ENCODE measurements at places on chromosomes 4 and X.

DNA sequence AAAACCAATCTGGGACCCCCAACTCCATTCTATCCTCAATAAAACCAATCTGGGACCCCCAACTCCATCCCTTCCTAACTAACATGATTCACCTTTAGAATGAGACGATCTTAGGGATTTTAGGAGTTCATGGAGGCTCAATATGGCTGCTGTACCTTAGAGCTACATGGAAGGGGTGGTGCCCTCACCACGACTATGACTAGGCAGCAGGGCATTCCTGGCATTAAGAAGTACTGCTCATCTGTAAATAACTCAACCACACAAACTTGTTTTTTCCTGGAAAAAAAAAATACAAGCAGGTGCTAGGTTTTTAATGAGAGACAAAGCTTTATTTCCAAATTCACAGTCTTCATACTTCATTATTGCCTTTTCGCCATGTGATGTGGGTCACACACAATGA, 346.5 kb upstream of the FAT1 start:
- DNase-seq = no peak

- DNase-seq = no peak
These were observed 82.4 kb downstream of the CNGA2 start for GRCh38 chrX:151816934-151817333.

DNA sequence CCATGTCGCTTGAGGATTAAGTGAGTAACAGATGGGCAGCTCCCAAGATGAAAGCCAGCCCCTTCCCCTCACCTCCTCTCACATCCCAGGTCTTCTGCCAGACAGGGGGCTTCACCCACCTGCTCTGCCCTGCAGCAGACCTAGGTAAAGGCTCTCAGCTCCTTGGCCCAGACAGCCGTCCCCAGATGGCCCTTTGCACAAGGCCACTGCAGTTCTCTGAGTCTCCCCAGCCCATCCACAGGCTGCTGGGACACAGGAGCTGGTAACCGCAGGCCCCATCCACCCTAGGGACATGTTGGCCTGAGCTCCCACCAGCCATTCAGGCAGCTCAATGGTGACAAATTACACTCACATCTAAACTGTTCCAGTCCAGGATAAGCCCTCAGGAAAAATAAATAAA, 15.3 kb downstream of the C4orf50 start:
- no peak for DNase-seq

- DNase-seq = no peak
These were observed 283.8 kb downstream of the CRLF2 start for GRCh38 chrX:928606-929005.

DNA sequence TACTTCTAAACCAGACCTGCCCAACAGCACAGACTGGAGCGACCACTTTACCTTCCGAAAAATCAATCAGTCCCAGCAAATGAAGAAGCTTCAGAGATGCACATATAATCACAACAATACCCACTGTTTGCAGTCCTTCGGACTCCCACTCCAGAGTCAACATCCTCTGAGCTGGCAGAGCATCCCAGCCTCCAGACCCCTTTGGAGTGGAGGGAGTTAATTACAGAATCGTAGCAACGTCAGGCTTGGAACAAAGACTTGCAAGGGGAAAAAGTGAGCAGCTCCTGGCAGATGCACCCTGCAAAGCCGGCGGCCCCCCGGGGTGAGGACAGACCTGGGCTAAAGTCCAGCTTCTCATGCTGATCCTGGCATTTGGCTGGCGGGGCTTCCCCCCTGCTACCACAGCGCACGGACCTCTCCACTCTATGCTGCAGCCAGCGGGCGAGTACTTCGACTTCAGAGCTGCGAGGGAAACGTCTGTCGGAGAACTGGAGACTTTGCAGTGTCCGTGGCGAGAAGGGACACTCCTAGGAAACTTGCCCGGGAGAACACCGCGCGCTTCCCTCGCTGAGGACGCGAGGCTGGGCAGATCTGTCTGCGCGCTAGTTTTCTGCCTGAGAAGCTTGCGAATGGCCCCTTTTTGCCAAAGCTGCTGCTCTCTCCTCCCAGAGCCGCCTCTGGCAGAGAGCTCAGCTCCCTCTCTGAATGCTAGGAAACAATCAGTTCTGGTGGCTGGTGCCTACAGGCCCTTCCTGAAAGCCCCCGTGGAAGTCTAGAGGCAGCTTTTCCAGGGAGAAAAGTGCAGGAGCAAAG, 283.7 kb downstream of the PACRGL start:
- DNase-seq = peak; percentile 19

GRCh38 chr4:177761692-177762091, 319.5 kb upstream of the AGA start:
- DNase-seq = no peak

- DNase-seq = no peak
These were observed 34.6 kb downstream of the BRCC3 start for GRCh38 chrX:155105919-155106318.

DNA sequence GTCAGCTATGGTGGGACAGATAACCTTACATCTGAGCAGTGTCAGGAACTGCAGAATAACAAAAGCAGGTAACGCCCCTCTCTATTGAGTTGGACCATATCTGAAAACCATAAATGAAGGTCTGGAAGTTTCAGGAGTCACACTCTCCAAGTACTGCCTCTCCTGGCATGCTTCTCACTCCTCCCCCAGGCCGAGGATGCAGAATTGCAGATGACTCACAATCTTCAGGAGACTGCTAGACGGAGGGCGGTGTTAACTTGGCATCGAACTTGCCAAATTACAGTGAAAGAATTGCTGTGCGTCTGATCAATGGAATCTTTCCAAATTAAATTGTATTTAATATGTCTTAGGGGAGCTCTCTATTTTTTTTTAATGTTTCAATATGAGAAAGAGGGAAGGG, 67.1 kb upstream of the TRIM2 start:
- DNase-seq = no peak

GRCh38 chrX:47093860-47094259, 15.6 kb downstream of the RGN start:
- no peak for DNase-seq

GRCh38 chr4:119240568-119240967, 28.1 kb downstream of the USP53 start:
- no peak for DNase-seq

GRCh38 chr4:74016068-74016467, 17.6 kb upstream of the CXCL5 start:
- no peak for DNase-seq

GRCh38 chr4:1012034-1012739, 761 bp downstream of the FGFRL1 start:
- no peak for DNase-seq

- no peak for DNase-seq
These were observed 28.6 kb upstream of the TAF9B start for GRCh38 chrX:78168065-78168464.

GRCh38 chr4:176611951-176612350, 180.8 kb downstream of the VEGFC start:
- no peak for DNase-seq

DNA sequence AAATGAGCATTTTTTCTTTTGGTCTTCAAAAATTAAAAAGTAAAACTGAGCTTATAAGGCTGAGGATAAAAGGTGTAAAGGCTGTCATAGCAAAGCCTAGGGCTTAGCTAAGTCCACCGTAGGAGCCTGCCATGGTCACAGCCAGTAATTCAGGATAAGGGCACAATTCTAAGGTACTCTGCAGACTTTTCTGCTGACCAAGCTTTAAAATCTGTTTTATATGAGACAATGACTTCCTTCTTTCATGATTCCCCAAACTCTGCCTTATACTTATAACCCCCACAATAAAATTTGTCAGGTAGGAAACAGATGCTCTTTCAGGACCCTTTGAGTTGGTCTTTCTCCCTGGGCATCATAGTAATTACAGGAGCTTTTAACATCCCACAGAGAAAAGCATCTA, 138.5 kb downstream of the COL4A6 start:
- DNase-seq = no peak

DNA sequence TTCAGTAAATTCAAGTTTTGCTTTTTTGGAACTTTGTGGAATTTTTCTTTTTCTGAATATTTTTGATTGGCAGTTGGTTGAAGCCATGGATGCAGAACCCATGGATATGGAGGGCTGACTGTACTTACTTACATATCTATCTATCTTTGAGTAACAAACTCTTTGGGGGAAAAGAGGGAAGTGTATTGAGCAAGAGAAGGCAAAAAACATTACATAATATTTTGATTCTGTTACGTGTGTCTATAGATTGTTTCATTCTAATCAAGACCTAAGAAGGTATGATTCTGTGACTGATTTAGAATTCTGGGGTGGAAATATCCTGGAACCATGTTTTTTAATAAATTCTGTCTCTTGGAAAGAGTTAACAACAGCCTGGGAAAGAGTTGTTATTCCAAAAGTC, 31.5 kb downstream of the GRSF1 start:
- no peak for DNase-seq

DNA sequence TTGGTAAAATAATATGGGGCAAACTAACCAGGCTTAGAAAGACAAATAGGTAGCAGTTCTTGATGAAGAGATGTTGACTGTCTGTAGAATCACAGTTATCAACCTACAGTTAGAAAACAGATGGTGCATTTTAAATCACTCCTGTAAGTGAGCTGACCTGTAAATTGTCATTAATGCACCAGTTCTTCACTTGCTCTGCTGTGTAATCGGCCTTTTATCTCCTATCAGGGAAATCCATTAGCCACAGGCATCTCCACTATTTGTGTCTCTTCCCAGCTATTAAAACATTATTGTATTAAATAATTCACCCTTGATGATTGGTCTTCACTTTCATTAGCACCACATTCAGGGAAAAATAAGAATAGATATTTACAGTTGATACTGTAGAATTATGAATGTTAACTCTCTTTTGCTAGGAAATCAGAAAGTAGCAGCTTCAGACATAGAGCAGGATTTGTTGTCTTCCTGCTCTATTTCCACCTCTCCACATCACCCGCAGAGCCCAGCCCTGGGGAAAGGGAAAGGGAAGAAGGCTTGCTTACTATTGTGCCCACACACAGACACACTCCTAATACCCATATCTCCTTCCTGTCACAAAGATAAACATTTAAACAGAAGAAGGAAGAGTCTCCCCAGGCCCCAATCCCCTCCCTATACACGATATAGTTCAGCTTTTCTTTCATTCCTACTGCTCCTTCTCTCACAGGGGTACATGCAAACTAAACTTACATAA, 97.1 kb downstream of the REELD1 start:
- DNase-seq = peak; percentile 53

DNA sequence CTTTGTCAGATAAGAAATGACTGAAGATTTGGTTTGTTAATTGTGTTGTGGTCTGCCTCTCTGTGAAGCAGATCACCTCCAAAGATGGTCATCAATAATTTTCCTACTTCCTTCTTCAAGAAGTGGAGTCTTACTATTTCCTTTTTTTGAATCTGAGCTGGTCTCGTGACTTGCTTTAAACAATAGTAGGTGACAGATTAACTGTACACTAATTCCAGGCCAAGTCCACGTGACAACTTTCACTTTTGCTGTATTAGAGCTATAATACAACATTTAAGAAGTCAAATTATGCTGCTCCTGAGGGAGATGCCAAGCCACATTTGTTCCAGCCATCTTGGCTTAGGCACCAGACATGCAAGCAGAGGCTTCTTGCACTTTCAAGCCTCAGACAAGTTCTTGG, 393.8 kb upstream of the GRID2 start:
- no peak for DNase-seq
